ENCODE measurements at places on chromosomes 7 and 10.

DNA sequence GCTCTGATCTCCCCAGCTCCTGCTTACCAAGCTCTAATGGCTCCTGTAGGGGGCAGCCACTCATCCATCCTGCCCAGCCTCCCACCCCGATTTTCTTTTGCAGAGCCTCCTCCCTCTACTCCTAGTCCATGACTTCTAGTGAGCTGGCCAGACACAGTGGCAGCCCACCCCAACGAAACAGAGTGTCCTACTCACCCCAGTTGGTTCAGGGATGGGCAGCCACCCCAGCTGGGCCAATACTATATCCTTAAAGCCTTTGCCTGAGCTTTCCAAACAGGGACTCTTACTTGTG is 77.1 kb downstream of the GRID1 start:
- no peak for DNase-seq

DNA sequence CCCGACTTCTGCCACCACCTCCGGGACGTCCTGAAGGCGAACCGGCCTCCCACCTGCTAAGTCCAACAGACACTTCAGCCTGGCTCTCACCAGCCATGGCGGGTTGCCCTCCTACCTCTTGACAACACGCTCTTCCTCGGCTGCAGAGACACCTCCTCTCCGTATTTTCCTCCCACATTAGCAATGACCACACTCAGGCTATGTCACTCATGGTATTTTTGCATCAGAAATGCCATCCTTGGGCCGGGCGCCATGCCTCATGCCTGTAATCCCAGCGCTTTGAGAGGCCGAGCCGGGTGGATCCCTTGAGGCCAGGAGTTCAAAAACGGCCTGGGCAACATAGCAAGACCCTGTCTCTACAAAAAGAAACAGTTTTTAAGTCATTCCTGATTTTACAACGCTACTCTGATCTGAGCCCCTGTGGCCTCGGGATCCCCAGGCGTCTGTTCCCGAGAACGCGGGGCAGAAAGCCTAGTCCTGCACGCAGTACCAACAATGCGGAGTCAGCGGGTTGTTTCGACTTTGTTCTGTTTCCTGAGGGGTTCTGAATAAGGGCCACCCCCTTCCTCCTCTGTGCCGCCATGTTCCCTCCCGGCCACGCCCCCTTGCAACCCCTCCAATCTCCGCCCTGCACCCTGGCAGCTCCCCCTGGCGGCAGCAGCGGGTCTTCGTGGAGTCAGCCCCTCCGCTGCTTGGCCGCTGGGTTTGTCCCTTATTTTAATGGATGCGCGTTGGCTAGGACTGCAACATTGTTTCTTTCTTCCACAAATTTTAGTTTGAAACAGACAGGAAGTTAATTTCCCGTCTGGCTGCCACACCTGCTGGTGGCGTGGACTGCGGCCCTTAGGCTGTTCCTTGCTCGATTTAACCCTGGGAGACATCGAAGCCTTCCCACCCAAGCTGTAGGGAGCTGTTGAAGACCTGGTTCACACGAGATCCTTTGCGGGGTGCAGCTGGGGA is 9.7 kb upstream of the ZFAND2A start:
- DNase-seq, result peak; percentile 94

DNA sequence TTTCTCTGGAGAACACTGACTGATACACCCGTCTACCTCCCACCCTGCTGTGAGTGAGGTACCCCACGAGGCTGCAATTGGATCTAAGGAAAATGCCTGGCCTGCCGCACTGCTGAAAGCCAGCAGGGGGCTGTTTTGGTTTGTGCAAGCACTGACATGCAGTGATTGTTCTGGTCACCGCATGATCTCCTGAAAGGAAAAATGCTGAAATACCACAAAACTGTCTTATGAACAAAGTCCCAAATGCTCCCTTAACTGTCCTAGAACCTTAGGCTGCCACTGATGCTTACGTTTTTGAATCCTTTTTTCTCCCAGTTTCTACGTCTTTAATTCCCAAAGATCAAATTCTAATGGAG is 132.7 kb downstream of the JCAD start:
- no peak for DNase-seq

GRCh38 chr10:29949411-29950011 is 109.9 kb downstream of the JCAD start:
- DNase-seq, result no peak

DNA sequence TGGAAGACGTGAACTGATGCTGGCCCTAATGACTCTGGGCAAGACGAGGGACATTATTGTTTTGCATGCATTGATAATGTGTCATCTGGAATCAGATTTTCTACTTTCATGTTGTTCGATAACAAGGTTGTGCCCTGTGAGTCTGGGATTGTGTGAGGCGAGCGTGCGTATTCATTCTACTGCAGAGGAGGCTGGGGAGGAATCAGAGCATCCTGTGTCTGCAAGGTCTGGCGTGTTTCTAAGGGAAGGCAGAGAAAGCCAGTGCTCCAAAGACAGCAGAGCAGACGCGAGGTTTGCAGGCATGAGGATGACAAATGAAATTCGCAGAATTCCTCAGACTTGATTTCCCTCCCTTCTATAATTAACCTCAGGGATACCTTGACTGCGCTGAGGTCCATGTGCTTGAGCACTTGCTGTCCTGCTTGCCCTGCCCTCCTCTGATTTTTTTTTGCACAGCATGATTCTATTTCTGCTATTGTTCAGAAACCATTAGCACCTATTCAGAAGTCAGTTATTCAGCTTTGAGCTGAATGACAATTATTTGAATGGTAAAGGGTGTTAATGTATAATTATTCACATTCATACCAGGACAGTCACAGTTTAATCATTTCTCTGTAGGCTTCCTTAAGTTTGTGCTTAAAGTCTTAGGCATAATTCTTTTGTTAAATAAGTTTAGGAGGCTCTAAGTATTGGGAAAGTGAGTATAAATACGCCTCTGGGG is 233.6 kb downstream of the EBF3 start:
- DNase-seq, result no peak

GRCh38 chr10:99431190-99431760 is 851 bp upstream of the GOT1 start:
- DNase-seq, result peak; percentile 22

Data from naive thymus-derived CD4-positive, alpha-beta T cell (primary cell).